ENCODE measurements at places on chromosomes 1 and 21. TPM values are rescaled to one million over a fixed set of nuclear protein-coding genes. Genes with fewer than 3 reads are reported as not detected.

DNA sequence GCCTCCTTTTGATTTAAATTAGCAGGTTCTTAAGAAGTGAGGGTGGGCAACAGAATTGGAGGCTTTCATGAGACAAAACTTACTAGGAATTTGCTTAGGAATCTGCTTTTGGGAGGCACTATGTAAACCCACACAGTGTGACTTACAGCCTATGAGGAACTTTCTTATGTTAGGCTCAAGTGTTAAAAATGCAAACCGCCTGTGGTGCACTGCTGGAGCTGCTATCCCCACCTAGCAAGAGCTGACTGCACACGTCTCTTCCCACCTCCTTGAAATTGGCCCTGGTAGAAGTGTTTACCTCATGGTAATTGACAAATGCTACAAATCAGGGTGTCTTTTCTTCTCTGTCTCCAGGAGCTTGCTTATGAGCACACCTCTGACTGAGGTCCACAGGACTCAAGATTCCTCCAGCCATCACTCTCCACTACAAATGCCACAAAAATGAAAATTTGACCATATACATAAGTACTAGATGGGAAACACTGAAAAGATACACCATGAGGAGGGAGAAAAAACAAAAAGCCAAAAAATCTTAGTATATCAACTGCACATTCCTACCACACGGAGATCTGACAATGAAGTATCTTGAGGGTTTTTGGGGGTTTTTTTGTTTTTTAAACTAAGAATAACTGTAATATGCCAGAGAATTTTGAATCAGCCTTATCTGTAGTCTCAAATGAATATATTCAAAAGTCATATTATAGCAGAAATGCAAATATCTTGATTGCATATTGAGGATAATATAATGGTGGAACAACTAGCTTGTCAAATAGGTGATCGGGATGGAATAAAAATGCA, 18.2 kb upstream of the NPL start:
- no peak for DNase-seq

GRCh38 chr1:229186373-229187056, 84.4 kb upstream of the RAB4A start:
- no peak for DNase-seq

DNA sequence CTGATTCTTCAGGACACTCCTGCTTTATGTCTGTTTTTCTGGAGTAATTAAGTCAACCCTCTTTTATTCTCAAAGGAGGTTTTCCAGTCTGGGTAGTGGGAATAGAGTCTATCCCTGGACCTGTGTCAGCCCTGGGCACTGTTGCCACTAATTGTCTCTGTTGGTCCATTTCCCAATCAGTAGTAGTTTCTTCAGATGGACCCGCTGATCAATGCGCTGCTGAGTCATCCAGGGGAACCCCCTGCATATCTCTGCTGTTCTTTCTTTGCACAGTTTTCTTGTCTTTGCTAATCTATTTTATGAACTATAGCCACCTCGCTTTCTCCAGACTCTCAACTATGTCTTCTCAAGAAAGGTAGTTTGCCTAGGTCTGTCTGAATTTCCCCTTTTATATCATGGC, 82.5 kb downstream of the TNNI3K start:
- DNase-seq = no peak

- DNase-seq = no peak
These were observed 20.4 kb upstream of the LBR start for GRCh38 chr1:225448146-225448805.

DNA sequence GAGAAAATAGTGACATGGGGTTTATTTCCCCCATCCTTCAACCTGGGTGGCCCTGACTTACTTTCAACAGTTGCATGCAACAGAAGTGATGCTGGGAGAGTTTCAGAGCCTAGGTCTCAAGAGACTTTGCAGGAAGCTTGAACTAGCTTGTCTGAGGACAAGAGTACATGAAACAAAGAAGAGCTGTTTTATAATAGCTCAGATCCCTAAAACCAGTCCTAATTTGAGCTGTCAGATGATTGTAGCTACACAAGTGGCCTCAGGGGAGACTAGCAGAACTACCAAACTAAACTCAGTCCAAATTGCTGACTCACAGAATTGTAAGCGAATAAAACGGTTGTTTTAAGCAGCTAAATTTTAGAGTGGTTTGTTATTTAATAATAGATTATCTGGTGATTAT, 17.1 kb downstream of the RC3H1 start:
- DNase-seq = no peak

- DNase-seq = no peak
These were observed 10.3 kb downstream of the ZNHIT6 start for GRCh38 chr1:85697895-85698294.

DNA sequence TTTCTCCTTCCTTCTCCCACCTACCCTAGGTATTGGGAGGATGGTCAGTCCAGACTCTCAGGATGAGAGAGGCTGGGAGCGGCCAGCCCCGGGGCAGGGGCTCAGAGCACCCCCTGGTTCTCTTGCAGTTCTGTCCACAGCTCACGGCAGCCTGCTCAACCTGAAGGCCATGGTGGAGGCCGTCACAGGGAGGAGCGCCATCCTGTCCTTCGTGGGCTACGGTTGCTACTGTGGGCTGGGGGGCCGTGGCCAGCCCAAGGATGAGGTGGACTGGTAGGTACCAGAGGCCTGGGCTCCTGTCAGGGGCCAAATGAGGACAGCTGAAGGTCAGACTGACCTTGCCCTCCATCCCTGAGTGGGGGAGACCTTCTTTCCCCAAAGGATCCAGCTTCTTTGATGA, 4.2 kb downstream of the PLA2G2F start:
- DNase-seq = no peak

DNA sequence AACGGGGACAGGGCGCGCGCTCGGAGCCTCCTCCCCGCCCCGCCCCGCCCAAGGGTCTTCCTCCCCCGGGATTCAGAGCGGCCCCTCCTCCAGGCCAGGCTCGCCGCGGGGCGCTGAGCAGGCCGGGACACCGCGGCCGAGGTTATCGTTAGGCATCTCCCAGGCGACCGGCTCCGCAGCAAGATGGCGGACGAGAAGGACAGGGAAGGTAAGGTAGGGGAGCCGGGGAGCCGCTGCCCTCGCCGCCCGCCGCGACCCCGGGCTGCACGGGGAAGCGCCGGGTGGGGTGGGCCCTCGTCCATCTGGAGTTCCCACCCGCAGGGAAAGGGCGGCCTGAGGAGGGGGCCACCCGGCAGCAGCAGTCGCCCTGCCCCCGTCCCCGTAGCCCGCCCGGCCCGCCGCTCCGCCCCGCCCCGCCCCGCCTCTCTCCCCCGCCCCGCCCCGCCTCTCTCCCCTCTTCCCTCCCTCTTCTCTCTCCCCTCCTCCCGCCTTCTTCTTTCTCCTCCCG, 105.9 kb upstream of the HNRNPU start:
- DNase-seq = no peak

GRCh38 chr1:217524787-217525520, 105.9 kb downstream of the GPATCH2 start:
- DNase-seq = no peak

DNA sequence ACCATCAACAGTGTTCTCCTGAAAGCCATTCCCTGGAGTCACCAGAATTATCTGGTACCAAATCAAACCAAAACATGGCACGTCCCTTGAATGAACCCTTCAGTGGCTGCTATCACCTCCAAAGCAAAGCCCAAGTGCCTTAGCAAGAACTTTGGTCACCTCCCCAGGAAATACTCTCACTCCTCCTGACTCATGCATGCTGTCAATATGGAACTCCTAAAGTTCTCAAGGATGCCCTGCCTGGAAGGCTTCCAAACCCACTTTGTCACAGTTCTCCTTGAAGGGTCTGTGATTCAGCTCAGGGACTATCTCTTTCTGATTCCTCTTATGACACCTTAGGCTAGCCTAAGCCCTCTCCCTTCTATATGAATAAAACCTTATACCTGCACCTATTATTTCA, 146.1 kb upstream of the RUNX1 start:
- no peak for DNase-seq

- no peak for DNase-seq
These were observed 11.6 kb downstream of the ERG start for GRCh38 chr21:38486706-38487105.

- DNase-seq = no peak
These were observed 128.2 kb downstream of the GALNT2 start for GRCh38 chr1:230195199-230195598.

DNA sequence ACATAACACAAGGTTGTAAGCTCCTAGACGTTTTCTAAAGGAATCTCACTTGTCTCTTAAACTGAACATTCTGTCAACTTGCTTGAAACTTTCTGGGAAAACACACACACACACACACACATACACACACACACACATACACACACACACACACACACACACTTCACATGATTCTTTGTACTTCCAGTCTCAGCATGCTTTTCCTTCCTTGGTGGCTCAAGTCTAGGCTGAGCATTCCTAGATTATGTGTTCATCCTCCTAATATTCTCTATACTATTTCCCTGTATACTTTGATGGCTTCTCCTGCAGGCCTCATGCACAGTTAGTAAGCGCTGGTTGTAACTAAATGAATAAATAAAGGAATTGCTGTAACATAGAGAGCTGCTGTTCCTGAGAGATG, 372.1 kb downstream of the PTPRC start:
- DNase-seq = no peak

DNA sequence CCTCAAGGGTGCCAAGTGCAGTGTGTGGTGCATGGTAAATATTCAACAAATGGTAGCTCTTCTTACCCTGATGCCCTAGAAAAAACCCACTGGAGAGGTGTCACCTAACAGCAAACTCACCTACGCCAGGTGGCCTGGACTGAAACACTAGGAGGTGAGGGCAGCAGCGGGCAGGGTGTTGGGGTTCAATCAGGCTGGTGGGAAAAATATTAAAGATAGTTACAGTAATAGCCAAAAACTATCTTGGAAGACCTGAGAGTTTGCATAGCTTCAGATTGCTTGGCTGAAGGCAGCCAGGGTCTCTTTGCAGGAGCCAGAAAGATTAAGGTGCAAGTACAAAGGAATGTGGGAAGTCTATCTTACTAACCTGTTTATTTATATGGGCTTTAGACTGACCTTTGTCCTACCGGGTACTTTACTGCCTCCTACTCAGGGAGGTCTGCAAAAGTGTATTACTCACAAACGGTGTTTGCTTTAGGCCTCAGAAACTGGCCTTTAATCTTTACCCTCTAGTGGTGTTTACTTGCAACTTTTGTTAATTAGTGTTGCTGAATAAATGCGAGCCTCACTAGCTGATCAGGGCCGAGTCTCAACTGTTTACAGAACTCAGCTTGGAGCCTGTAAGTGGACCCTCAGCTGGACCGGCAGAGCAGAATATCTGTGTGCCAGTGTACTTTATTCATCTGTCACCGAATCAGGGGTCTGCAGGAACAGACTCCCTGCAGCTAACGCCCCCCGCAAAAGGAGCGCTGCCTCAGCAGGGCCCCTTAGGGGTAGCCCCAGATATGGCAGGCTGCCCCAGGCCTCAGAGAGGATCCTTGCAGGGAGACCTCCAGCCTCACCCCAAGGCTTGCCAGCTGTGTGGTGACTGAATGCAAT, 63.9 kb downstream of the SYF2 start:
- no peak for DNase-seq

- DNase-seq = no peak
These were observed 218.7 kb downstream of the FMN2 start for GRCh38 chr1:240310226-240310925.

GRCh38 chr1:54403808-54404261, 2.4 kb downstream of the SSBP3 start:
- no peak for DNase-seq

DNA sequence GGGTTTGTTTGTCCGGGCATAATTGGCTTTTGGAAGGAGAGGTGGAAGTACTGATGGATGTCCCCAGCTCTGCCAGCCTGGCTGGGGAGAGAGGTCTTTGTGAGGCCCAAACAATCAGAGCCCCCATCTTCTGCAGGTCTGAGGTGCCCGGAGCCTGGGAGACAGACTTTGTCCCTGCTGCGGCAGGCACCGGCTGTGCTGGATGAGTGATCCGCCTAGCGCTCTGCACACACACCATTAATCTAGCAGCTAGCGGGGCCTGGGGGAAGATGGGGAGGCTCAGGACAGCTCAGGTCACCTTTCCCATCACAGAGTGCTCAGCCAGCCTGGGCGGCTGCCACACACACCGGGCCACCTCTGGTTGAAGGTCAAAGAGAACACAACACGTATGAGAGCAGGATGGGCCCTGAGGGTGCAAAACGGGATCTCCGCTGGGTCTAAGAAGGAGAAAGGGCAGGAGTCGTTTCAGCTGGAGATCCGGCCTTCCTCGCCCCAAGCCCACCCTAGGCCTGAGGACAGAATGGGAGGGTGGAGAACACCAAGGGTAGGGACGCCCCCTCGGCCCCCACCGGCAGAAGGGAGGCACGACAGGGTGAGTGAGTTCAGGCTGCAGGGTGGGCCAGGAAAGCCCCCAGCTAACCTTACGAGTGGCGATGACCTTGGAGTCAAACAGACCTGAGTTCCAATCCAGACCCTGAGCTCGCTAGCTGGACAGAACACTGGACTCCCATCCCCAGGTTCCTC, 341.8 kb downstream of the NPHP4 start:
- DNase-seq = no peak

- no peak for DNase-seq
These were observed 15.6 kb downstream of the TPM3 start for GRCh38 chr1:154176337-154176736.

GRCh38 chr21:38834725-38835124, 29.0 kb downstream of the ETS2 start:
- DNase-seq = no peak

DNA sequence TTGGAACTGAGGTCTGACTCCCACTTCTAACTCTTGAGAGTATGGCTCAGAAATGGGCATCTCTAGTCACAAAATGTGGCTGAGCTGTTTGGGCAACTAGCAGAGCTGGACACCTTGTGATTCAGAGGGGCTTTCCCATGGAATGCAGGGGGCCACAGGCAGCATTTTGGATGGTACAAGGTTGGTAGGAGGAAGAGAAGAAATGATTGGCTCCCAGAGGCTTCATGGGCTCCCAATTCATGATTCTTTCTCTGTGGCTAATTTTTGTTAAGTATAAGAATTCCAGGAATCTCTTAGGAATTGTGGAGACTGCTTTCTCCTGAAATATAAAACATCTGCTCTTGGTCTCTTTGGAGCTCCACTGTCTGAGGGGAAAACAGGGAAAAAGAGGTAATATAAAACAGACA, 49.7 kb downstream of the PBX1 start:
- no peak for DNase-seq

DNA sequence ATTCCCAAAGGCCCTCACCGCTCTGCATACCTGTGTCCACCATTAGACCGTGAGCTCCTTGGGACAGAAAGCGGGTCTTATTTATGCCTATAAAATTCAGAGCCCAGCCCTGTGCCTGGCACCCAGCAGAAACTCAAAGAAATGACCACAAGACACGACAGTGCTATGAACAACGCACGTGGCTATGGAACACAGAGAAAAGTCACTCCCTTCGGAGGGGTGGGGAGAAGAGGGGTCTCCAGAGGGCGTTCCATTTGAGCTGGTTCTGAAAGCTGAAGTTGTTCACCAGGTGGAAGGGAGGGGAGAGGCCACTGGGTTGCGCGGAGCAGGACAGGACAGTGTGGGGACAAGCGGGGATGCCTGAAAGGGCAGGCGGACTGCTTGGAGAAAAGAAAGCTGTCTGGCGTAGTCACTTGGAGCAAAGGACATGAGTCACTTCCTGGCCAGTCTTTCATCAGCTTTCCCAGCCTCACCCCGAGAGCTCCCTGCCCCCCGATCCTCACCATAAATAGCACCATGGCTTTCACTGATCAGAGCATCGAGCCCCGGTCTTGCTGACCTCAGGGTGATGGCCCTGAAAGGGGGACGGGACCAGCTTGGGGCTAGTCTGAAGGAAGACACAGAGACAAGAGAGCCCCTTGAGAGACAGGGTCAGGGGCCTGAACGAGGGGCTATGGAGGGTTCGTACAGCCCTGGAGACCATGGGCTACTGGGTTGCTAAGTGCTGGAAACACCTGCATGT, 28.5 kb downstream of the ECE1 start:
- DNase-seq = peak; percentile 59

The OR2AK2 gene
- 0.44 TPM for total RNA-seq

The RPE65 gene
- not detected for total RNA-seq

The CR1L gene
- not detected for total RNA-seq

The TCEA3 gene
- total RNA-seq = 8.5 TPM

The DIO1 gene
- 0.59 TPM for total RNA-seq

The GIPC2 gene
- 2.6 TPM for total RNA-seq

Measured in breast epithelium (tissue), 4 donors.